ENCODE measurements at places on chromosomes 7 and 10.

DNA sequence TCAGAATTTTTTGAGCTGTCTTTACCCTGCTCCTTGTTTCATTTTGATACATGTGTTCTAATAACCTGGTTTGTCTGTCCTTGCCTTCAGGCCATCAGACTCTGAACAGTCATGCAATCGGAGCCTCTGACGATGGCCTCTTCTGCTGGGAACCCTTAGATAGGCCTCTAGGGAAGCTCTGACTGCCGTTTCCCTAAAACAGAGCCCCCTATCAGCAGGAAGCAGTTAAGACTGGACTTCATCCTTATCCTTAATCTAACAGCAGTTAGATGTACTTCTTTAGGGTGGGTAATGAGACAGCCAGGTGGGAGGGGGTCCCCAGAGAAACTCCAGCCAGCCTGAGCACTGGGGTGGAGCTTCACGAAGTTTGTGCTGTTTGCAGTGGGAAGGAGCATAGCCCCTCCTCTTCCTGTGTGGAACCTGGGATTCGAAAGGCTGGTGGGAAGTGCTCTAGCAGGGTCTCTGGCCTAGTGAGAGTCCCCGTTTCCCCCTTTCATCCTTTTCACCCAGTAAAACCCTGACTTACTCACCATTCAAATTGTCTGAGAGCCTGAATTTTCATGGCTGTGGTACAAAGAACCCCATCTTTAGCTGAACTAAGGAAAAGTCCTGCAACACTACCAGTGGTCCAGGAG, 28.4 kb upstream of the SORCS3 start:
- DNase-seq = no peak

DNA sequence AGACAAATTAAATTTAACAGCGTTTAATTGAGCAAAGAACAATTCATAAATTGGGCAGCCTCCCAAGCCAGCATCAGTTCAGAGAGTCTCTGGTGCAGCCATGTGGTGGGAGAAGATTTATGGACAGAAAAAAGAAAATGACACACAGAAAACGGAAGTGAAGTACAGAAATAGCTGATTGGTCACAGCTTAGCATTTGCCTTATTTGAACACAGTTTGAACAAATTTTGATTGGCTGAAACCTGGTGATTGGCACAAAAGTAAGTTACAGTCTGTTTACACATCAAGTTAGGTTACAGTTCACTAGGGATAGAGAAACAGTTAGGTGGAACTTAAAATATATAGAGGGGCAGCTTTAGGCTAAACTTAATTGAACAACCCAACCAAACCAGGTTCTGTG, 720.1 kb downstream of the TYW1 start:
- no peak for DNase-seq

DNA sequence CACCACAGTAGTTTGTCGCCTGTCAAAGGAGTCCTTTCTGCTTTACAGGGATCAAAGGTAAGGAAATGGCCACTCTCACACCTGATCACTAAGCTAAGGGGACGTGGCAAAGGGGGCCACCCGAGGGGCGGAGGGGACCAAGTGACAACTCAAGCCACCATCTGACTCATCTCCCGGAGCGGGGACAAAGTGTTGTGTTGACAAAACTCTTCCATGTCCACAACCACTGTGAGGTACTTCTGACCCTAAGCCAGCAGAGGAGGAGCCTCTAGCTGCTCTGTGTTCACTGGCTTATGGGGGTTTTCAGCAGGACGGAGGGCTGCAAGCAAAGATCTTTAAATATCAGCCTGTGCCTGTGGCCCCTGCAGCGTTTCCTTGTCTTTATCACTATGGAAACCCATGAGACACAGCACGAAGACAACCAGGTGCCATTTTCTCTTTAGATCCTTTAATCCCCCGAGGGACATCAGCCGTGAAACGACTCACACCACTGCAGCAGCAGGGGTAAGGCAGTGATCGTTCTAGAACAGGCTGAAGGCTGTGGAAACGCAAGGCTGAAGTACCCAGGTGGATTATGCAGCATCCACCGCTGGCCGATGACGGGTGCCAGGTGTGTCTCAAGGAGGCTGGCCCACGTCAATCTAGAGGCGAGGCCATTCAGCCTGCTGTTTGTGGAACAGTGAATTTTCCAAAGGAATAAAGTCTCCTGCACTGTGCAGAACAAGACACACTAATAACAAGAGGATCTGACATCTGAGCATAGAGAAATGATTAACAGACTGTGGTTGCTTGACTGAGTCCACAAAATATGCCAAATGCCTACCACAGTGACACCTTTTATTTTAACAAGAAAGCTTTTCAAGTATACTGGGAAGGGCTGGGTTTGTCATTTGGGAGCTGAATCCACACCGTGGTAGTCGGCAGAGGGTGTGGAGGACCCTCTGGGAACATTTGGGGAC, 26.6 kb upstream of the DDC start:
- no peak for DNase-seq

GRCh38 chr10:37643187-37643586, 214.2 kb downstream of the ZNF248 start:
- no peak for DNase-seq

GRCh38 chr7:139651914-139652313, 125.9 kb downstream of the HIPK2 start:
- DNase-seq = no peak

DNA sequence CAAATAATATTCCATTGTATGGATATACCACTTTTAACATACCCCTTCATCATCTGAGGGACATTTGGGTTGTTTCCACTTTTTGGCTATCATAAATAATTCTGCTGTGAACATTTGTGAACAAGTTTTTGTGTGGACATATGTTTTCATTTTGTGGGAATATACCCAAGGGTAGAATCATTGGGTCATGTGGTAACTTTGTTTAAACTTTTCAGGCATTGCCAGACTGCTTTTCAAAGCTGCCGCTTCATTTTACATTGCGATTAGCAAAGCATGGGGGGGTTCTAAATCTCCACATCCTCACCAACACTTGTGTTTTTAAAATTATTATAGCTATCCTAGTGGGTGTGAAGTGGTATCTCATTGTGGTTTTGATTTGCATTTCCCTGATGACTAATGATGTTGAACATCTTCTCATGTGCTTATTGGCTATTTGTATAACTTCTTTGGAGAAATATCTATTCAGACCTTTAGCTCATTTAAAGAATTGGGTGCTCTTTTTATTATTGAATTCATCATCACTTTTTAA, 8.4 kb upstream of the HHEX start:
- no peak for DNase-seq

GRCh38 chr10:79022565-79023230, 46.1 kb upstream of the ZMIZ1 start:
- no peak for DNase-seq

GRCh38 chr7:94258418-94259300, 136.0 kb upstream of the COL1A2 start:
- no peak for DNase-seq

- no peak for DNase-seq
Observed at GRCh38 chr7:38507384-38507783, 123.8 kb downstream of the AMPH start.

Data from SW 1271 (cell line).